ENCODE measurements at places on chromosomes 2 and 18. TPM values are rescaled to one million over a fixed set of nuclear protein-coding genes. Genes with fewer than 3 reads are reported as not detected.

DNA sequence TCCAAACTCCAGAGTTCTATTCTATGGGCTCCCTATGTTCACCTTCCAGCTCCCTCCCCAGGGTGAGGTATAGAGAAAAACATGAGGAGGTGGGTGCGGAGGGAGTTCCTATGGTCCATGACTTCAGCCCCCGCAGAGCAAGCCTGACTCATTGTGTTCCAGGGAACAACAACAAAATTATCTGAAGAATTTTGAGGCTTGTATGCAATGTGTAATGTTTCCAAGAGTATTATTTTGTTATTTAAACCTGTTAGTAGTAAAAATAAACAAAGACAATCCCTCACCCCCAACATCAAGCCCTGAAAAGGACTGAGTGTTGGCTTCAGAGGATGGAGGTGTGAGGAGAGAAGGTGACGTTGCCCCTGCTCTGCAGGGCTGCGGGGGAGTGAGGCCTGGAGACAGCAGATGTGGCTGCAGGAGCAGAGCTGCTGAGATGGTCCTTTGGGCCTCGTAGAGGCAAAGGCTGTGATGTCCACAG lies 29.0 kb downstream of the LAMA3 start:
- no peak for DNase-seq

DNA sequence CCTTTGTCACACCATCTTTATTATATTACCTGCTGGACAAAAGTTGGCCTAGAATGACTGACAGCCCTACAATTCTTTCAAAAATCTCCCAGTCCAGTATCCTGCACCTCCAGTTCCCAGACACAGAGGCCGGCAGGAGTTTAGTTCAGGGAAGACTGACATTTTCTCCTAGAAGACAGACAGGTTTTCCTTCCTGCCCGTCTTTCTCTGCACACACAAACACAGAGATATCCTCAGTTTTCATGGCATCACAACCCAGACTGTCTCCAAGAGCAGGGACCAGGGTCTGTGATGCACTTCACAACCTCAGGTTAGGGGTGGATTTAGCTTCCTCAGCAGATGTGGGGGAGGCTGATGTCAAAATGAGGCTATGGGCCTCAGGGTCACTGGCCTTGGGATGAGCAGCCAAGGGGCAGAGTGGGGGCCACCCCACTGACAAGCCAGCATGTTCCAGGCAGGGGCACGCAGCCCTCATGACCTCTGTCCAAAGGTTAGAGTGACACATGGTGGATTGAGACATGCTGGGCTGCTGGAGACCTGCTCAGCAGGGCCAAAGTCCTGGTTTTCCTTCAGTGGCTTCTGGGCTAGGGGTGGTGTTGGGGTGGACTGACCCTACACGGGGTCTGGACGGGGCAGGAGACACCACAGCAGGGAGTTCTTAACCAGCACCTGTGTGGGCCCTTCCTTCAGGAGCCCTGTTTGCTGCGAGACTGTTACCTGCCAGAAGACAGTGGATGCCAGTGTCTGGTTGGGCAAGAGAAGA lies 70.5 kb downstream of the SFXN5 start:
- no peak for DNase-seq

Gene EN1
- not detected for total RNA-seq

Gene DAW1
- total RNA-seq: not detected

Gene RNF152
- 0.05 TPM for total RNA-seq

Gene INPP5D
- 40.5 TPM for total RNA-seq

Gene ZNF804A
- total RNA-seq: not detected

DNA sequence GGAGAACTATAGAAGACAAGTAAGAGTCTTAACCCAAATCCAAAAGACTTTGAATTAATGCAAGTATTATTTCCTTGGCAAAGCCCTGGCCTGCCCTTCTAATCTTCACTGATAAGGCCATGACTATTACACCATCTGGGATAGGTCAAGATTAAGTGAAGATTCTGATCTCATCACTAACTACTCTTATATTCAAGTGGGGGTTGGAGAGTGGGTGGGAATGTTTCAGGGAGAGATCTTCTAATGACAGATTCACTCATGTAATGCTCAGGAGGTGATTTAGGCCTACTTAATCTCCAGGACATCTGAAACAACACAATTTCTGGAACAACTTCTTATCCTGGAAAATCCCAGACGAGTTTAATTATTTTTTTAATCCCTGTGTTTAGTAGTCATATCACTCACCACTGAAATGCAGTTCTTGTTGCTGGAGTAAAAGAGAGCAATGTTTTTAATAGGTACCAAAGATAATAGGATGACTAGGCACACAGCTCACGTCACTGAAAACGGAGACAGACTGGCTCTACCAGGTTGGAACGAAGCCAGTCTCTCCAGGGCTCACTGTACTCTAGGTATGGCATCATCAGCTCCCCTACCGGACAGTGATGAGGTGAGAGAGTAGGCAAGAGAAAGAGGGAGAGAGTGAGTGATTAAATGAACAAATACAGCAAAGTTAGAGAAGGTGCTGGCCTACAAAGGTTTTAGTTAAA lies 133.1 kb downstream of the NCKAP5 start:
- no peak for DNase-seq

- DNase-seq: peak; percentile 22
Observed at GRCh38 chr2:108182489-108182888, 57.3 kb upstream of the SULT1C3 start.

All from activated CD4-positive, alpha-beta T cell treated with anti-CD3 and anti-CD28 coated beads for 36 hours (primary cell).